ENCODE measurements at places on chromosomes 1 and 21. TPM values are rescaled to one million over a fixed set of nuclear protein-coding genes. Genes with fewer than 3 reads are reported as not detected.

DNA sequence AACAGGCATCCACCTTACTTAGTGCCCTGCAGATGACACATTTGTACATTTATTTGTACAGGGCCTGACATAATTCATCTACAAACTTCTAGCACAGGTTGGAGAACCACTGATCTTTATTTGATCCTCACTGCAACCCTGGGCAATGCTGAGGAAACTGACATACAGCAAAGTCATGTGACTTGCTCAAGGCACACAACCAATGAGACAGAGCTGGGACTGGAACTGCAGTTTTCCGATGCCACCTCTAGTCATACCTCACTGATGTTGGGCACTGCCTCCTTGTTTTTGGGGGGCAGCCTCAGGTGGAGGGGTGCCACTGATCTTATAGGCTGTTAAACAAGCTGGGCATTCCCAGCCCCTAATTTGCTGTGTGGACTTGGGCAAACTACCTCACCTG lies 3.4 kb downstream of the PROK1 start:
- peaks cover 14% of the 10 kb centered on the region for H3K27me3 ChIP-seq
- DNase-seq = no peak
- no peaks in the 10 kb centered on the region for H3K36me3 ChIP-seq
- no peak overlapping the region for H3K4me3 ChIP-seq

DNA sequence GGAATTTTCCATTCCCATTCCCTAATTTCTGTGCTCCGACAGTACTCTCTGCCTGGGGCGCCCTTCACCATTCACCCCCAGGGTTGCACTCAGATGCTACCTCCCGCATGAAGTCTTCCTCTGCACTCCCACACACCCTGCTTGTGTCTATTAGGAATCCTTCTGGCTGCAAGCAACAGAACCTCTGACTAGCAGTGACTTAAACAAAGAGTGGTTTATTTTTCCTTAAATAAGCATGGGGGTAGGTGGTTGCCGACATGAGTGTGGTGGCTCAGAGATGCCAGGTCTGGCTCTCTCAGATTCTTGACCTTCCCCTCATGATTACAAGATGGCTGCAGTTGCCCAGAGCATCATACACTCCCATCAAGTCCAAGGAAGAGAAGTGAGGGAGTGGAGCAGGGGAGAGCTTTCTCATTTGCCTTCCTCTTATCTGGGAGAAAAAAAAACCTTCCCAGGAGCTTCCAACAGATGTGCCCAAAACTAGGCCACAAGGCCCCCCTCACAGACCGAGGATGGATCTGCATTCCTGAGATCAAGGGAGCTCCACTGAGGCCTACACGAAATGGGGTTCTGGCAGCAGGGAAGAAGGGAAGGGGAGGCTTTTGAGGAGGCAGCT lies 49.6 kb upstream of the LBR start:
- peak overlapping the region; percentile 15 for H3K4me3 ChIP-seq
- no peaks in the 10 kb centered on the region for H3K36me3 ChIP-seq
- H3K27me3 ChIP-seq = peaks cover 3% of the 10 kb centered on the region
- H3K27ac ChIP-seq = peak overlapping the region; percentile 45
- H3K4me1 ChIP-seq = peaks cover 38% of the 10 kb centered on the region
- peak; percentile 48 for DNase-seq

OR14K1 gene
- not detected for total RNA-seq

- peaks cover 36% of the 10 kb centered on the region for H3K4me1 ChIP-seq
- peaks cover 2% of the 10 kb centered on the region for H3K27me3 ChIP-seq
- peak overlapping the region; percentile 95 for H3K27ac ChIP-seq
- no peak for DNase-seq
- H3K4me3 ChIP-seq = peak overlapping the region; percentile 98
Observed at GRCh38 chr1:117930484-117930883, 945 bp downstream of the WDR3 start.

DNA sequence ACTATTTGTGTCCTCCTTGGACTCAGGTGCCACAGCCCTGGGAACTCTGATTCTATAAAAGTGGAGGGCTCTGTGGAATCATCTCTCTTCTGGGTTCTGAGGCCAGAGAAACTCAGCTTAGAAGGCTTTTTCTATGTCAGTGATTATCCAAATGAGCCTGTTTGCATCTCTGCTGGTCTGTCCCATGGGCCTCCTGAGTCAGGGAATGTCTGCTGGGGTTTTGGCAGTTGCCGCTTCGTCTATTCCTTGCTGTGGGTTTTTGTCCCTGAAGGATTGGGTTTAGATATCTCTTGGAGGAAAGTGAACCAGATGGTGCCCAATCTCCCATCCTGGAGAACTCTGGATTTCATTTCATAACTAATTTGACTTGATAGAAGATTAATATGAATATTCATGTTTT lies 297.6 kb downstream of the HHAT start:
- no peak overlapping the region for H3K4me3 ChIP-seq
- DNase-seq = no peak
- no peaks in the 10 kb centered on the region for H3K27me3 ChIP-seq
- H3K36me3 ChIP-seq = no peaks in the 10 kb centered on the region
- no peaks in the 10 kb centered on the region for H3K4me1 ChIP-seq

DNA sequence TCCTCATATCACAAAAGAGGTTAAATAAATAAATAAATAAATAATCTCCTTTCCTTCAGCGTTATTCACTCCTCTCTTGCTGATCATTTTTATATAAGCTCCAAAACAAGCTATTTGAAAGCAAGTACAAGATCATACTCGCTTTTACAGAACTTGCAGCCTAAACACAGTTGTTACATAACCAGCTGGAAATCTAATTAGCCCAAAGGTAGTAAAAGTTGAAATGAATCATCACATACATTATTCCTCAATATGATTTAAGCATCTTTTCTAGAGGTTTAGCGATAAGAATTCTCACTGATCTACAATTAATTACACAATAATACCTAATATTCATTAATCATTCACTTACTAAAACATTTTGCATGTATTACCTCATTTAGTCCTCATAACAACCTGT lies 160.2 kb downstream of the COP1 start:
- H3K27ac ChIP-seq = no peak overlapping the region
- no peak for DNase-seq
- H3K4me3 ChIP-seq = no peak overlapping the region
- H3K36me3 ChIP-seq = peaks cover 9% of the 10 kb centered on the region

WNT2B gene
- total RNA-seq = not detected

RGS18 gene
- not detected for total RNA-seq

GRCh38 chr21:21076491-21076890 lies 78.3 kb downstream of the NCAM2 start:
- no peak overlapping the region for H3K4me3 ChIP-seq
- H3K27ac ChIP-seq = no peak overlapping the region
- H3K4me1 ChIP-seq = no peaks in the 10 kb centered on the region
- DNase-seq = no peak

CD247 gene
- total RNA-seq = 183 TPM

DNA sequence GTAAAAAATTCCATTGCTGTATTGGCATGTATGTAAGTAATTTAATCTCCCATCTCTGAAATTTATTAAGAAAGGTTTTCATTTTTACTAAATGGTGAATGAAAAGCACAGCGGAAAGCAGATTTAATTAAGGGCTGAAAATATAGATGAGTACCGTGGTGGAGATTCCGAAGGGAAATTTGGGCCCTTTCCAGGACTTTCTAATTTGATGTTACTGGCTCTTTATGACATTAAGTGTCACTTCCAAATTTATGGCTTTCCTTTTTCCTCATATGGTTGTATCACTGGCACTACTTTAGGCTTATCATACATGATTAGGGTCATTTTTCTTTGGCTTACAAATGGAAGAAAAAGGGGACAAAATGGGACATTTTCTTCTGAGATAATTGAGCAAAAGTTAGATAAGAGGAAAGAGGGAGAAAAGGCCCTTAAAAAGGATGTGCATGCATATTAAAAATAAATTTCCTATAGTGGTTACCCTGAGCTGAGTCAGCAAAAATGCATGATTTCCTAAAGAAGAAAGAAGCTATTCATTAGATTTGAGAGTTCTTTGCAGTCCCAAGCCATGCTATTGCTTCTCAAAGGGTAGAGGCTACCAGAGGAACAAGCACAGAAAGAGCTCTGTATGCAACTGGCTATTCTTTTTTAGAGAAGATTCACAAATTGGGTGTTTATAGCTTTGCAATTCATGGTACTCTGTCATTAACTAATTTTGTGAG lies 74.9 kb upstream of the CNIH3 start:
- DNase-seq = no peak
- peaks cover 18% of the 10 kb centered on the region for H3K4me1 ChIP-seq
- no peaks in the 10 kb centered on the region for H3K36me3 ChIP-seq
- no peak overlapping the region for H3K4me3 ChIP-seq
- no peak overlapping the region for H3K27ac ChIP-seq

SPRR3 gene
- not detected for total RNA-seq

GRCh38 chr1:57572016-57572415 lies 148.2 kb upstream of the DAB1 start:
- DNase-seq = no peak
- H3K27me3 ChIP-seq = no peaks in the 10 kb centered on the region
- no peak overlapping the region for H3K4me3 ChIP-seq
- H3K27ac ChIP-seq = no peak overlapping the region
- no peaks in the 10 kb centered on the region for H3K4me1 ChIP-seq

MCOLN3 gene
- 0.66 TPM for total RNA-seq

DNA sequence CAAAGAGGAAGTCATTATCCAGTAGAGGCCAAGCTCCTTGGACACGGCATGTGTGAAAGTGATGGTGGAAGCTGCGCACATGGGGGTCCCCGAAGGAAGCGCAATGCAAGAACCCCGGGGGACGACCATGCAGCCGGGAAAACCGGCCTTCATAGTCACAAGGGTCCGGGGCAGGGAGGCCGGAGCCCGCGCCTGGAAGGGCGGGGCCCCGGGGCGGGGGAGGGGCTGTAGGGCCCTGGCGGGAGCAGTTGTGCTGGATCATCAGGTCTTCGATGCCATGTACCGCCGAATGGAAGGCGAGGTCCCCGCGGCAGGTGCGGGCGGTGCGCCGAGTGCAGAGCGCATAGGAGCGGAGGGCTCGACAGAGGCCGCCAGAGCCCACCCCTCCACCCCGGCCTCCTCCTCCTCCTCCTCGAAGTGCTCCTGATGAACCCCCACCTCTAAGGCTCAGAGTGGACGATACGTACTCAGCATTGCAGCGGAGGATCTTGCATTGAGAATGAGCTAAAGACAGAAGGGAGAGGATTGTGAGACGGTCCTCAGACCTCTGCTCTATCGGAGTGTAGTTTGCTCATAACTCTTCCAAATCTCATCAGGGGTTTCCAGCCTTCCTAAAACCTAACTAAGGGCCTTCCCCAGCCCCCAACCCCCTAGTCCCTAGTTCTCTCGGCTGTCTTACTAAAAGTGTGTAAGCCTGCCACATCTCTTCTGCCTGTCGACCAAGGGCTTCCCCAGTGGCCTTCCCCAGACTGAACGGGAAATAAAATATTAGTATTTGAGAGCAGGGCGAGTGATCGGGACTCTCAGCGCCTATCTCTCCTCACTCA lies 2.1 kb downstream of the HJV start:
- H3K4me1 ChIP-seq = peaks cover 10% of the 10 kb centered on the region
- no peak for DNase-seq
- H3K27me3 ChIP-seq = peaks cover 73% of the 10 kb centered on the region
- no peaks in the 10 kb centered on the region for H3K36me3 ChIP-seq

DNA sequence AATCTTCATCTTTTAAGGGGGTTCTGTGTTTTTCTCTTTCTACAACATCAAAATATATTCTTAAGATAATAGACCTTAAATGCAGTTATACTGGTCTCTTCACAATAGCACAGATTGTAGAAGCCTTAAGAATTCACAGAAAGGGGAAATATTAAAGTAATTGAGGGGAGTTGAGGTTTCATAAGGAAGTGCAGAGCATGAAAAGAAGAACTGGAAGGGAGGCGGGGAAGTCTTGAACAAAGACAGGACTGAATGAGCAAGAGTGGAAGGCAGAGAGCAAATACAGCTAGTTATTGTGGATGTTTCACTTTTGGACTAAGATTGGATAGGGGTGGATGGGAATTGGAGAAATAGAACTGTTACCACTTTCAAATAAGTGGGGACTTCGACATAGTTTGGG lies 67.7 kb downstream of the PTGER3 start:
- no peaks in the 10 kb centered on the region for H3K4me1 ChIP-seq
- H3K27ac ChIP-seq = no peak overlapping the region
- H3K36me3 ChIP-seq = no peaks in the 10 kb centered on the region
- no peak for DNase-seq
